Cortex of kidney (tissue), 1 donor: ENCODE measurements at places on chromosomes 5 and 9.

GRCh38 chr9:121566481-121567465 lies 67.1 kb upstream of the GGTA1 start:
- DNase-seq = no peak

- DNase-seq = no peak
These were observed 197.1 kb downstream of the NSG2 start for GRCh38 chr5:174242573-174242972.

- DNase-seq = no peak
These were observed 12.2 kb downstream of the TAS2R1 start for GRCh38 chr5:9617739-9618504.

DNA sequence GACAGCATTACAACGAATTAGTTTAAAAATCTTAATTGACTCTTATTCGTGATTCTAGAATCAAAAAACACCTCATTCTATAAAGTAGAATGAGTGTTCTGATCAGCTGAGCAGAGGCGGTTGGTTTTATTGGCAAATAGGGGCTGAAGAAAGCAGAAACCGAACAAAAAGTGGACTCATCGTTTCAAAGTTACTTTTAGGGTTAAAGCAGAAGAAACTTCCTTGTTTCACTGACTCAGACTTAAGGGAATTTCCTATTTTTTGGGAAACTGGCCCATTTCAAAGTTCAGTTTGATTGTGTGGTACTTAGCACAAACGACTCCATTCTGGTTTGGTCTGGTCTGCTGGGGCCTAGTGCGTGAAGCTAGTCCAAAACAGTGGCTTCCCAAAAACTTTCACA lies 862 bp upstream of the NDUFB6 start:
- DNase-seq = no peak

GRCh38 chr5:174082286-174082685 lies 36.8 kb downstream of the NSG2 start:
- no peak for DNase-seq

GRCh38 chr5:158590746-158591300 lies 508.9 kb downstream of the EBF1 start:
- no peak for DNase-seq

GRCh38 chr5:158992037-158992740 lies 107.5 kb downstream of the EBF1 start:
- DNase-seq = no peak

GRCh38 chr9:135523521-135524129 lies 2.4 kb downstream of the LCN1 start:
- no peak for DNase-seq
